ENCODE measurements at places on chromosomes 1 and 21.
A peak's percentile ranks its signal among the peaks of the same experiment; 100 is the strongest.

DNA sequence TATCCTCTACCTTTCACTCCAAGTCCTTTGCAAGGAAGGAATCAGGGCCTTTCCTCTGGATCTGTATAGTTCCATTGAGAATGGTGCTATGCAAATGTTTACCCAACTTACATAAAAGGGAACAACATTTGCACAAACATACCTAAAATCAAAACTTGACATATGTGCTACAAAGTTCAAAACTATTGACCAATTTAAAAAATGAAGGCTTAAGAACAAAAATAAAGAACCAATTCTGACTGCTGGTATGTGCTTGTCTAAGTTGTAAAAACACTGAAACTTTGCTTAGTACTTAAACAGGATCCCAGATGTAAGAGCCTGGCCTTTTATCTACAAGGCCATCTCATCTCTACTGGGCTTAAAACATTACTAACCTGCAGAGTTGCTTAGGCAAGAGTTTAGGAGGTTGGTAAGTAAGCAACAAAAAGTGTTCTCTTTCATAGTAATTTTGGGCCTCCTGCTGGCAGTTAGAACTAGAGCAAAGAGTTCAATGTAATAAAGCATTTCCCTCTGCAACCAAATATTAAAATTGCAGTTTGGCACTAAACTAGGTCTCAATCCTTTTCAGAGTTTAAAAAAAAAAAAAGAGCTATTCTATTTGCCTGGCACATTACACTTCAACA, 2.0 kb downstream of the SCMH1 start:
- DNase-seq, result no peak

- no peak for DNase-seq
Observed at GRCh38 chr1:203040513-203041275, 14.4 kb downstream of the PPFIA4 start.

- DNase-seq, result no peak
Observed at GRCh38 chr21:41655259-41655658, 111.6 kb downstream of the RIPK4 start.

DNA sequence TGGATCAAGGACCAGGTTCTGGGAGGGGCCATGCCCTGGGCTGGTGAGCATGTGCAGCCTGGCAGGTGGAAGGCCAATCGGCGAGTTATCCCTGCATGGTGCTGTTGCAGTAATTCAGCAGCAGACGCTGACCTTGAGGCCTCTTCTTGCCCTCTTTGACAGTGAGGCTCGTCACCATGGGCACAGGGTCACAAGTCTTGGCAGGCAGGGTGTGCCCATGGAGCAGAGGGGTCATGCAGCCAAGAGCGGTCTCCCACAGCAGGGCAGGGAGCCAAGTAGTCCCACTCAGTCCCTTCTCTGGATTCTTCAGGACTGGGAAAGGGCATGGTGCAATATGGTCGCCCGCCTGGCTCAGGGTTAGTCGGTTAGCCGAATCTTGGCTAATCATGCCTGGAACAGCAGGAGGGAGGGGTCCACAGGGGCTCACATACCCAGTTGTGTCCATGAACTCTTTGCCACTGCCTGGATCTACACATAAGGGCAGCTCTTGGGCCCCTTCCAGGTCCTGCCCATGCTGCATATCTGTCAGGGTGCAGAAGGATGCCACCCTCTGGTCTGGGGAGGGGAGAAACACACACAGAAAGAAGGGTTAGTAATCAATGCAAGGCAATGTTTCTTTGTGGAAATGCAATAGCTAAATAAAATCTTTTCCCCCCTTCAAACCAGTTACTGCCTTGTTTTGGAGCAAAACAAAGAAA, 226.8 kb downstream of the SIPA1L2 start:
- no peak for DNase-seq

- DNase-seq, result no peak
Observed at GRCh38 chr1:95096218-95096841, 20.8 kb upstream of the TLCD4 start.

DNA sequence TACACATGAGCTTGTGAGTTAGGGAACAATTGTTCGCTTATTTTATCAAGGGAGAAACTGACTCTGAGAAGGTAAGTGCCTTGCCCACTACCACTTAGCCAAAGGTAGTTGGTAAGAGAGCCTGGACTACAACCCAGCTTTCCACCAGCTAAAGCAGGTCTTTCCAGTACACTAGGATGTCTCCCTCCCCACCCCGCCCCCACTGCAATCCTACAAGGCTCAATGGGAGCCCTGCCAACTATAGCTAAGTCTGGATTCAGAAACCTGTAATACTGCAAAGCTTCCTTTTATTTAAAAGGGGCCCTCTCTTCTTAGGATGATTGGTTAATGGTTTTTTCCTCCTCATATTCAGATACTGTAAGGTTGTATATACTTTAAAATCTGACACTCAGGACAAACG, 102.0 kb upstream of the C8B start:
- no peak for DNase-seq

- no peak for DNase-seq
Observed at GRCh38 chr1:153934746-153935145, 11.8 kb downstream of the DENND4B start.

DNA sequence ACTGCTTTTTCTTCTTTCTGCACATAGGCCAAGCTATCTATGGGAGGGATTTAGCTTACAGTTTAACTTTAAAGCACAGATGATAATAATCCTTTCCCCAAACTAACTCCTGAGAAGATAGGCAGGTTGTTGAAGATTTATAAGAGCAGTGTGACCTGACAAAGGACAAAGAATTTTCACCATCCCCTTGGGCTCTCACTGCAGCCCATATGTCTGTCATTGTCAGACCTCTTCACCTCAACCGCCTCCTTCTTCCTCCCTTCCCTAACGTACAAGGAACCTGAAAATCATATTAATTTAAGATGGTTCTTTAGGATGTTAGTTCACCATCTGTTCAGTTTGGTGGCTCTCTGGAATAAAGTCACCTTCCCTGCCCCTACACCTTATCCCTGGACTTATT, 5.0 kb downstream of the RNU1-2 start:
- no peak for DNase-seq

- no peak for DNase-seq
Observed at GRCh38 chr1:194026422-194026821, 840.0 kb upstream of the B3GALT2 start.

DNA sequence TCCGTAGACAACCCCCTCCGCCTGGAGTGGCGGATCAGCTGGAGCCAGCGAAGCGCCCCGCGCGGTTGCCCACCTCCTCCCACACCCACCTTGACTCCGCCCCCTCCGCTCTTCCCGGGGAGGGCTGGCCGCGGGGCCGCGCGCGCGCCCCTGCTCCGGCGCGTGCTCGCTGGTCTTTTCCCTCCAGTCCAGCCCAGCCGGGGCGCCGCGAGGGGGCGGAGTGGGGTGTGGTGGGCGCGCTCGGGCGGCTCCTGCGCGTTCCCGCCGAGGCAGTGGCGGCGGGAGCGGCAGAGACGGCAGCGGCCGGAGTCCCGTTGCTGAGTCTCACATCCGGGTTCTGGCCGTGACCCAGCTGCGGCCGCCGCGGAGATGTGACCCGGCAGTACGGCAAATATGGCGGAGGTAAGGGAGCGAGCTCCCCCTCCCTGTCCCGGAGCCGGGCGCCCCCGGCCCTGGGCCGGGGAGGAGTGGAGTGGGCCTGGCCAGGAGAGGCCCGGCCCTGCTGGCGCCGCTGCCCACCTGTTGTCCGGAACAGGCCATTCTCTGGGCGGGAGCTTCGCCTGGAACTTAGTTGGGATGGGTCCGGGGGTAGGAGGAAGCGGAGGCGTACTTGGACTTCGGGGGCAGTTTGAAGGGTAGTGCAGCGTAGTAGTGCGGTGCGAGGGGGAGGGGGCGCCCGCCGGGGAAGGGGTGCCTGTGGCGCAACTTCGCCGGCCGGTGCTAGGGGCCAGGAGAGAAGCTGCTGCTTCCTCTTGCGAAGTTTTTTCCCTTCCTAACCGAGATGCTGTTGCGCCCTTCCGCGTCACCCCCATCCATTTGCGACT, 5.4 kb downstream of the MIER1 start:
- peak; percentile 93 for DNase-seq

DNA sequence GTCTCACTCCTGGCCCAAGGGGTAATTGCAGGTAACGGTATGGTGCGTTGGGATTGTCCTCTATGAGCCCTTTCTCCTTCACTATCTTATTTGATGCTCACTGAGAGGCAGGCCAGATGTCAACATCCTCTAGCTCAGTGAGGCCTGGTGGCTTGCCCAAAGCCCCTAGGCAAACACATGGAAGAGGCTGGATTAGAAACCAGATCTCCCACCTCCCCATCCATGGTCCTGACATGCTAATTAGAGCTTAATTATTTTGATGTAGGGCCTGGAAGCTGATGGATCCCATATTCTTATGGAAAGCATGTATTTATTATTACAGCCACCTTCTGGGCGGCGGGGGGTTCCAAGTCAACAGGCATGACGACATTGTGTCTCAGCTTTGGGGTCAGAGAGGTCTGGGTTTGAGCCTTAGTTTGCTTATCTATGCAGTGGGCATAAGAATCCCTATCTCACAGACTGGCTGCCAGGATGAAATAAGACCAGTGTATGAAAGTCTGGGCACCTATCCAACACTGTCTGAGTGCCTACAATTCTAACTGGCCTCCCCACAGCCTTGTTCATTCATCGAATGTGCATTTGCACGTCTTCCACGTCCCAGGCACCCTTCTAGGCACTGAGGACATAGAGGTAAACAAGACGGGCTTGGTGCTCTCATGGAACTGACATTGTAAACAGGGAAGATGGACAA, 6.2 kb downstream of the SMPDL3B start:
- DNase-seq, result no peak

DNA sequence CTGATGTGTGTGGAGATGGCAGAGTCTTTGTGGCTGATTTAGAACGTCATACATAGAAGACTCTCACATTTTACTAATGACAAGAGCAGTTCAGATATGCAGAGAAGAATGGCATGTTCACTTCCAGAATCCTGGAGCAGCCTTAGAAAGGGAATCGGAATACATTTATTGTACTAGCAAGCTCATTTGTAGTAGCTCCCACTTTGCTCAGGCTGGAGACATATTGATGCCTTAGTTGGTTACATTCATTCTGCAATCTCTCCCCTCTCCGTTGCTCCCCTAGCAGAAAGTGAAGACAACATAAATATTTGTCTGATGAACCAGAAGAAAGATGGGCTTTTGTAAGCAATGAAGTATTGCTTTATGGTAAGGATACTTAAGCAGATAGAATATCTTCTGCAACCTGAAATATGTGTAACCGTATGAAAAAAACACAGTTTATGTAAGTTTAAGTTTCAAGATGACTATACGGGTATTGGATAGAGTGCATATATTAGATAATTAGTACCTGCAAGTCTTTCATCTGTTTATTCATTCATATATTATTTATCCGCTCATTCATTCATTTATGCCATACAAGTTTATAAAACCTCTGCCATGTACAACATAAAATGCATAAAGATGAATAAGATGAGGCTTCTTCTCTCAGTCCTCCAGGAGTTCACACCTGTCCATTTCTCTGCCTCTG, 135.7 kb downstream of the CNIH3 start:
- no peak for DNase-seq

- no peak for DNase-seq
Observed at GRCh38 chr1:183590244-183591191, at the start of gene NCF2. Gene NCF2, minus strand, starts transcription at chr1:183590459. Its CDS starts 130 bp downstream, at chr1:183590329.

- no peak for DNase-seq
Observed at GRCh38 chr1:161482610-161483009, 22.6 kb upstream of the FCGR2A start.

Data from dorsolateral prefrontal cortex (tissue), 122 donors.